ENCODE measurements at places on chromosomes 1 and 21.

- DNase-seq: no peak
Observed at GRCh38 chr1:43518935-43519686, 11.6 kb upstream of the PTPRF start.

DNA sequence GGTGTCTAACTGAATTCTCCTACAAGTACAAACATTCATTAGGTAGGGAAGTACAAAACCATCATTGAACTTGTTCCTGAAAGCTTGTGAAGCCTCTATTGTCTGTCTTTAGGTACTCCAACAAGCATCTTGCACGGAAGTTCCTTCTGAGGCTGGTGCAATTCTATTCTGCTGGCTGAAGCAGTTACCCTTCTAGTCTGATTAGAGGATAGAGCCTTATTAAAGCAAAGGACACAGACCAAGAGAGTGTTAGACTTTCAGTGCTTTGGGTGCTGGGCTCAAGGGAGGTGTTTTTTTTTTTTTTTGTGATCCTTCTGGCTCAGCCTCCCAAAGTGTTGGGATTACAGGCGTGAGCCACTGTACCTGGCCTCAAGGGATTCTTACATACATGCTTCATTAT lies 43.8 kb downstream of the HHAT start:
- no peak for DNase-seq

DNA sequence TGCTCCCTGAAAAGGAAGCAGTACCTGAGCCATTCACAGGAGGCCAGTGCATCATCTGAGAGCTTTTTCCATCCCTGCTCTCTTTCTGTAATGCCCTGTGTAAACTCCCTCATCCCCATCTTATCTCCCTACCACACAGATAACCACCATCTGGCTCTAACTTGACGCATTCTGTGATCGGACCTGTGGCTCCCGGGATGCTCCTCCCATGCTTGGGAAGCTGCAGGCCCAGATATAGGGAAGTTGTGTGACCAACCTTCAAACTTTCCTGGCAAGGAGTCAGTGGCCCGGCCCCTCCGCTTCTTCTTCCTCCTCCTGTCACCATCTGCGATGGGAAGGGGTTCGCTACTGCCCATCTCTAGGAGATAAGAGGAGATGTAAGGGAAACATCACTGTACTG lies 21.1 kb downstream of the MKNK1 start:
- no peak for DNase-seq

- DNase-seq: no peak
Observed at GRCh38 chr1:78493451-78493850, 2.7 kb downstream of the PTGFR start.

- DNase-seq: no peak
Observed at GRCh38 chr21:42505090-42505726, 8.4 kb upstream of the SLC37A1 start.

DNA sequence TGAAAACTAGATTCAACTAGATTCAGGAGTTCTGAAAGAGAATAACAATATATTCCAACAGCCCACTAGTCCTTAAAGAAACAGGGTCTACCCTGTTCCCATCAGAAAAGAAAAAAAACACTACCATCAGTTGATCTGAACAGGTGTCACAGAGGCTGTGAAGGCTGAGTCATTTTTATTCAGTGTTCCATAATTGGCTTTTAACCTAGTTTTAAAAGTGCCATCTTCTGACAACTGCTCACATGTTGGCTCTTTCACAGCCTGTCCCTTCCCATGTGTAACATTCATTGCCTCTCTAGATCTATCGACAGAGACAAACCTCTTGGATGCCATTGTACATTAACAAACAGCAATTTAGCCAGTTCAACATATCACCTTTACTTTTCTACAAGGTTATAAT lies 243.7 kb downstream of the TBX15 start:
- no peak for DNase-seq

DNA sequence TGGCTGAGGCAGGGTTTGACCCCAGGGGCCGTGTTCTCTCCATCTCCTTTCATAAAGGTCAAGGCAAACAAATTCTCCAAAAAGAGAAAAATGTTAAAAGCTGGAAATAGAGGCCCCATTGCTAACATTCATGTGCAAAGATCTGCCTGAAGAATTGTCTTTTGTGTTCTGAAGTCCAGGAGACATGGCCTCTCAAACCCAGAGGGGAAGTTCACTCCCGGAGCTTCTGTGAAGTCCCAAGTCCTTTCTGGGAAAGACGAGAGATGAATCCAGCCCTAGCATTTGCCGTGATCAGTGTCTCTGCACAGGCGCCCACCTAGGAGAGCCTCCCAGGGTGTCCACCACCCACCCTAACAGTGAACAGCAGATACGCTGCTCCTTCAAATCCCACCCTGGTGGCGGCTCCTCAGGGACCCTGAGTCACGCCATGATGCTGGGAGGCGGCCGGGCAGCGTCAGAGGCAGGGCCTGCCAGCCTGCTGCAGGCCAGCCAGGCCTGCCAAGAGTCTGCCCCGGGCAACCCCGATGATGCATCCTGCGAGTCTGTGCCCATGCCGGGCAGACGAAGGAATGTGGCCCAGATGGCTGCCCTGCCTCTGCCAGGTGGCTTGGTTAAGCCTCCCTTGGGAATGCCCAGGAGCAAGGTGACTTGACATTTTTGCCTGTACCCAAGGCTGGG lies 5.2 kb upstream of the C2CD2 start:
- DNase-seq: no peak

- no peak for DNase-seq
Observed at GRCh38 chr21:35377505-35378090, 328.5 kb upstream of the RUNX1 start.

DNA sequence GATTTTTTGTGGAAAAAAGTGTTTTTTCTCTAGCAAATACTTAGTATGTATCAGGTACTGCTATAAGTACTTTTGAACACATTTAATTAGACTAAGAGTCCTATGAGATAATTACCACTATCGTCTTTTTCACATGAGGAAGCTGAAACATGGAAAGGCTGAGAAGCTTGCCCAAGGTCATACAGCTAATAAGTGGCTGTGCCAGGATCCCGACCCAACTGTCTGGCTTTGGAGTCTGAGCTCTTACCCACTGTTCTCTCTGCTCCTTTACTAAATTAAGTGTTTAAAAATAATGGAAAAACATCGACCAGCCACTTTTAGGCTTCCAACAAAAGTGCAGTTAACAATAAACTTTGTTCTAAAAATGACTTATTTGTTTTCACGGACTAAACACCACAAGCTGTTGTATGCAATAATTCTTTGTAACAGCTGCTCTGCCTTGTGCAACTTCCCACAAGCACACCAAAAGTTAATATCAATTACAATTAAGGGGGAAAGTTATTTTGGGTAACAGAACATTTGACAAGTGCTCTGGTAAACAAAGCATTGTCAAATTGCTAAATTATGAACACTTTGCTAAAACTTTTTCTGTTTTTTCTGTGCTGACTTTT lies 75.7 kb downstream of the CRB1 start:
- DNase-seq: no peak

DNA sequence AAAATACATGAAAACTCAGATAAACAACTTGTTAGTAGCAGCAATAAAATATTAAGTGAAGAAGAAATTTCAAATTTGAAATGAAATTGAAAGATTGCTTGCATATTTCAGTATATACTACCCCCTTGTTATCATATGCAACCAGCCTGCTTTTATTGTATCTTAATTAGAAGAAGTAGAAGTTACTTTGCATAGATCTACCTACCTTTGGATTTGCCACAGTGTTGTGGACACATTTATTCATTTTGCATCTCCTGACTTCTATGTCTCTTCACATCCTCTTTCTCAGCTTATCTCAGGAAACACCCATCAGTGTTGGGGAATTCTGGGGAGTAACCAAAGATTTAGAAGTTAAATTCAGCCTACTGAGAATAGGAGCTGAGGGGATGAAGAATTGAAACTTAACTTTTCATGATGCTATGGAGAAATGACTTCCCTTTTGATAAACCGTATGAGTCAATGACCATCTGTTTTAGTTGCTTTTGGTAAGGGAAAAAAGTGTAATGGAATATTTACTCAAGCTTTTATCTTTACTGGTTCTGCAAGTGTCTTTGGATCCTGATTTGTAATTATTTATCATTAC lies 96.9 kb downstream of the RGL1 start:
- DNase-seq: no peak

- DNase-seq: no peak
Observed at GRCh38 chr21:42413500-42413899, 9.8 kb downstream of the UBASH3A start.

DNA sequence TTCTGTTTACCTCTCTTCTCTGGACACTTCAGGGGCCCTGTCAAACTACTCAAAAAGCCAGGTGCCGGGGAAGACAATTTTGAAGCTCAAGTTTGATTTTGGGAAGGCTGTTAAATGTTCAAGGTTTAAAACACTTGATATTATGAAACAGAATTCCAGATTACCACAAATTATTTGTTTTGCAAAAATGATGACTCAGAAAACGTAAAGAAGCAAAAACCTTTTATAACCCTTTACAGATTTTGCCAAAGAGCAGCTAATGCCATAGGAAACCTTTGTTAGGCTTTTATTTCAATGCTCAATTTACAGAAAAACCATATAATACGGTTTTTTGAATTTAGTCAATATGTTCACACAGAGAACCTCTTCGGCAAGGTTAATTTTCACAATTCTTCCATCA lies 593.4 kb upstream of the ZP4 start:
- DNase-seq: no peak

GRCh38 chr1:201906336-201906735 lies 17.6 kb downstream of the SHISA4 start:
- DNase-seq: no peak

DNA sequence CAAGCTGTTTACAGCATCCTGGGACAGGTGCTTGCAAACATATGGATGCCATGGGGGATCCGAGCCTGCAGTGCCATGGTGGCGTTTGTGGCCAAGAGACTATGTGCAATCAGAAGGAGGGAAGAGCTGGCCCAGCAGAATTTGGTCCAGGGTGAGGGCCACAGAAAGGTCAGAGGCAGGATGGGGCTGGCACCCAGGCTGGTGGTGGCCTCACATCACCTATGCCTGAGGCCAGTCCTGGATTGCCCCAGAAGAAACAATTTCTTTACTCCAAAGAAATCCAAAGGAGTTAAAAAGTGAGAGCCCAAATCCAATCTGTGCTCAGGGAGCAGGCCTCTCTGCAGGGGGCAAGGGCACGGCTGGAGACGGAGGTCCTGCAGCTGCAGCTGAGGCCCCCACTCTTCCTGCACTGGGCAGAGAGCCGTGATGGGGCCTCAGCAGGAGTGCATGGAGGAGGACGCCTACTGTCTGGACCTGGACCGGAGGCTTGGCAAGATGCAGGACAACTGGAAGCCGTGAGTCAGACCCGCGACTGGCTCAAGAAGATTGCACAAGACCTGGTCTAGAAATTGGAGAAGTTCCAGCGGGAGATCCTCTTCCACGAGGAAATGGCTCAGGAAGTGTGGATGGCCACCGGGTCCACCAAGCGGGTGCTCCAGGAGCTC lies 163.5 kb downstream of the RYR2 start:
- DNase-seq: no peak

GRCh38 chr1:185398022-185398421 lies 81.0 kb upstream of the IVNS1ABP start:
- no peak for DNase-seq

DNA sequence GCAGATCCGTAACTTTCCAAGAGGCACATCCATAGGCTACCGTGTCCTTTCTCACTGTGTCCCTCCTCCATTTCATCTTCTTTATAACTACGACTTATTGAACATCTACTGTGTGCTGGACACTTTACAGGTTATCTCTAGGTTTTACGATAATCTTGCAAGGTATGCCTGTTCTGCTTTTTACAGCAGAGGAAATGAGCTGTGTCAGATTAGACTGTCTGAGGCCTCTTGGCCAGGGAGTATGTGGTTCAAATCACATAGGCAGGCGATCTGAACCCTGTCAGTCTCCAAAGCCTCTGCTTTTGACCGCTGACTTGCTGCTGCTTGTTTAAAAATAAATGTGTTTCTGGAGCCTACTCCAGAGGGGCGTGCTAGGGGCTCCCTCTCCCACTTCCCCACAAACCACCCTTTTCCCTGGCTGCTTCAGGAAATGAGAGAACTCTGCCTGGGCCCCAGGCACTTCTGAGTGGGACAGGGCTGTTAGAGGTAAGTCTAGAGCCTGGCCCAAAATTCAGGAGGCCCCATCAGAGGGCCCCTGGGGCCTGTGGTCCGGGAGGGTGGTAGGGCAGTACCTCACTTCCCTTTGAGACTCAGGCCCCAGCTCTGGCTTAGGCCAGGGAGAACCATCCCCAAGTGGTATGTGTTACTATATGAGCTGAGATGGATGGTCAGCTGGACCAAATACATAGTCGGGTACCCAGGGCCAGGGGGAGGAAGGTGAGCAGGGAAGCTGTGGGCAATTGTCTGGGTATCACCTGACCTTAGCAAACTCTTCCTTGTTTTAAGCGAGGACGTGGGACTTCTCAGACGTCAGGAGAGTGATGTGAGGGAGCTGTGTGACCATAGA lies 4.4 kb downstream of the PSEN2 start:
- DNase-seq: no peak

DNA sequence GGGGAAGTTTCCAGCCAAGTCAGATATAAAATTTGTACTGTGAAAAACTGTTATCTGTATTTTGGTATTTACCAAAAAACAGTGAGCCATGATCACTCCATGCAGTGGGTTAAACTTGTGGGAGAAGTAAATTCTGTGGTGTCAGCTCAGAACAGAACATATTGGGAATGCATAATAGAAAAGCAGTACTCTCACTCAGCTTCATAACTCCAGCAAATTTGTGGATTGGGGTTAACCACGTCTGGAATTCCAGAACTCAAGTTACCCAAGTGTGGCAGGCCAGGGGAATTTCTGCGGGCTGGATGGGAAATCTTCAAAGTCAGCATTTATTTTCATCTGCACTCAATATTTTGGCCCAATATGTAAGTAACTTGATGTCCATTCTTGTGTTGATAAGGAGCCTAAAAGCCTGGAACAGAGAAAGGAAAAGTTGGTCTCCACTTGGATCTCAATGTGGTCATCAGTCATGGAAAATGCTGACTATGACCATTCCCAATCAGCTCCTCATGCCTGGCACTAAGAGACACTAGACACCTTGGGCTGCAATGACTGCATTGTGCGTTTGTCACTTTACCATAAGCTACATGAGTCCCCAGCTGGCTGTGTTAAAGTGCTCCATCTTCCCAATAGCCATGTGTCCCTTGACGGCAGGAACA lies 39.1 kb upstream of the ENAH start:
- no peak for DNase-seq

GRCh38 chr1:29708796-29709703 lies 472.7 kb downstream of the PTPRU start:
- peak; percentile 89 for DNase-seq

GRCh38 chr1:241020851-241021697 lies 335.9 kb downstream of the RGS7 start:
- DNase-seq: no peak

- no peak for DNase-seq
Observed at GRCh38 chr21:45187646-45188045, 100.0 kb downstream of the POFUT2 start.

- DNase-seq: no peak
Observed at GRCh38 chr1:14945132-14946010, 208.2 kb upstream of the TMEM51 start.

DNA sequence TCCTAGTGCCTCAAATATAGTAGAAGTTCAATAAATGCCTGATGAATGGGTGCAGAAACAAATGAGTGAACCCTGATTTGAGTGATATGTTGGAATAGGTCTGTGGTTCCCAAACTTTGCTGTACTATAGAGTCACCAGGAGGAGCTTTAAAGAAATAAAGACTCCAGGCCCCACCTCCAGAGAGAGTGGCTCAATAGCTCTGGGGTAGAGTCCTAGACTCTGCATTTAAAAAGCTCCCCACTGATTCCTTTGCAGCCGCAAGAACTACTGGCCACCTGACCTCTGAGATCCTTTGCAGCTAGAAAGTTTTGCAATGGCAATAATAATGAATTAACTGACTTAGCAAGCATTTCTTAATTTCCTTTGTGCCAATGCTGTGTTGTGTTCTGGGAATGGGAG lies 20.9 kb downstream of the TCHHL1 start:
- no peak for DNase-seq

Measured in NCI-H2081 (cell line).